ENCODE measurements at places on chromosomes 3 and 15.

- no peak for DNase-seq
Measured at GRCh38 chr3:172446198-172446597, 2.1 kb downstream of the GHSR start.

DNA sequence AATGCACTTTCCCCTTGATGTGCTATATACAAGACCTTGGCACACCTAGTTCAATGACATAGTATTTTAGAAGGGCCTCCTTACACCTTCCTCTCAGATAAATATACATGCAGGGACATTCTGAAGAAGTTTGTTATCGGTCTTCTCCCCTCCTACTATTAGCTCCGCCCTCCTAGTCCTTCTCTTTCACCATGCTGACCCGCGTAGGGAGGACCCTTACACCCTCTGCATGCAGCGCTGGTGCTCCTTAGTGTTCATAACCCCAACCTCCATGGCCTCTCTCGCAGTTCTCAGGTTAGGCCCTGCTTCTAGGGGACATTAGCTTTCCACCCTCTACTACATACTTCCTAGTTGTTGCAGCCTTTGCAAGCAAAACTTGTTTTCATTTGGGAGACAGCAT lies 146.4 kb downstream of the PGPEP1L start:
- no peak for DNase-seq

DNA sequence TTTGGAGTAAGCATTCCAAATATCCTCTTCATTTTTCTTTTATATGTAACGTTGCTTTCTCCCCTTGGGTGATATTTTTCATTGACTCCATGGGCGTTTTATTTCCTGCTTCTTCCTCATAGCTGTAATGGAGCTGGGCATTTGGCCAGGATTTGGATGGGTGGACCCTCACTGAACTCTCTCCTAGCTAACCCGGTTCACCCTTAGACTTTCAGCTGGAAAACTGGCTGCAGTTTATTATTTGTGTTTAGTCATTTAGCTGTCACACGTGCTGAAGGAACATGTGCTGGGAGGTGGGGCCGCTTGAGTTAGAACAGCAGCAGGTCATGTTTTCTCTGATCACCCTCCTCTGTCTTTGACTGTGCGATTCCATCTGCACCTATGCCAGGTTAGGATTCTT lies 407.6 kb downstream of the ZIC1 start:
- no peak for DNase-seq

- DNase-seq, result peak; percentile 58
Measured at GRCh38 chr3:32442766-32443165, 51.1 kb downstream of the CMTM7 start.

DNA sequence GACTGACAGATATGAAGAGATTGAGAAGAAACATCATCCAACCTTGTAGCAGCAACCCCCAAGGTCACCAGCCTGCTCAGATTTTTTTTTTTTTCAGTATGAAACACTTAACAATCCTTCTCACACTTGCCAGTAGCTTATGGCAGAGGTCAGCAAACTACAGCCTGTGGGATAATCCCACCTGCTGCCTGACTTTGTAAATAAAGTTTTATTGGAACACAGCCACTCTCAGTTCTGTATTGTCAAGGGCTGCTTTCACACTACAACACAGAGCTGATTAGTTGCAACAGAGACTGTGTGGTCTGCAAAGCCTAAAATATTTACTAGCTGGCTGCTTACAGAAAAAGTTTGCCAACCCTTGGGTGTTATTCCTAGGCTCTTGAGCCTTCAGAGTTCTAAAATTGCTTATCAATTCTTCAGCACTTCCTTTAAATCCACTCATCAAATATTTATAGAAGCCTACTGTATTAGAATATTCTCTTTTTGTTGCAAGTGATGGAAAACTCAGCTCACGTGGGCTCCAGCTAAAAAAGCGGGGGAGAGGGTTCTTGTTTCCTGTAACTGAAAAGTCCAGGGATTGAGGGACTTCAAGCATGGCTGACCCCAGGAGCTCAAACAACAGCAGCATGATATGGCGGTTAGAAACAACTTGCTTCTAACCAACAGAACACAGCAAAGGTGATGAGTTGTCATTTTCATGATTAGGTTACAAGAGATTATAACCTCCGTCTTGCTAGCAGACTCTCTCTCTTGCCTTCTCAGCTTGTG lies 246.1 kb downstream of the SHQ1 start:
- no peak for DNase-seq

DNA sequence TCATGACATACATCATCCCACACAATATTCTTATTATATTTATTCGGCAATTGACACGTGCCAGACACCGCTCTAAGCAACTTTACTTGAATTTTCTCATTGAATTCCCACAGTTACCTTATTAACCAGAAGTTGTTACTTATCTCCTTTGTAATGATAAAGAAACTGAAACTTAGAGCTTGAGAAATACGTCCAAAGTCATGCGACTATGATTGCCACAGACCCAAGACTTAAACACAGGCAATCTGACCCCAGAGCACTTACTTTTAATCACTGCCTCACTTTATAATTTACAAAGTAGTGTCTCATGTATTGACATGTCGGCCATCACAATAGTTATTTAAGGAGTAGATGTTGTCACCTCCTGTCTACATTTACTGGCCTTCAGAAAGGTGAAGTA lies 64.7 kb downstream of the ATP13A4 start:
- DNase-seq, result no peak

- DNase-seq, result peak; percentile 70
Measured at GRCh38 chr15:101172501-101173071, 79.3 kb downstream of the CHSY1 start.

DNA sequence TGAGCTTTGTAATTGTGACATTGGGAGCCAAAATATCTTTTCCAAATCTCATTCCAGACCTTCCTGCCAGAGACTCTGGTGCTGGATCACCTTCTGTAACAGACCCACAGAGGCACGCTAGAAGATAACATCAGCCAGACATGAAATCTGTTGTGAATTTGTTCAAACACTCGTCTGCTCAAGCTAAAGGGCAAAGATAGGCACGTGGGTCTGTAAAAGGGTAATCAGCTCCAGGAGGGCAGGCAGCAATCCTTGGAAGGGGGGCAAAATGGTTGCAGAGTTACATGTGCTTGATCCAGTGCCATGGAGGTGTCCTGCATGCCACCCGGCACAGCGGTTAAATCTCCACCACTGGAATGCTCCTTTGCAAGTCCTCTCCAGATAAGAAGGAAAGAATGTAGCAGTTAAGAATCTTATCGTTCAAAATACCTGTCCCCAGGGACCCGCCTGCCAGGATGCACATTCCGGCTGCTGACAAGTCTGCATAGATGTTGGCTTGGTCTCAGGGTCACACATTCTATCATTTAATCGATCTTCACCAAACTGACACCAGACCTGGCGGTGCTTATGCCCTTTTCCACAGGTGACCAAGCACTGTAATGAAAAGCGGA lies 74.8 kb downstream of the ADAMTS9 start:
- no peak for DNase-seq

GRCh38 chr3:157543501-157544035 lies 40.4 kb upstream of the VEPH1 start:
- DNase-seq, result no peak

- no peak for DNase-seq
Measured at GRCh38 chr3:128316481-128316891, 150.2 kb downstream of the DNAJB8 start.

- peak; percentile 18 for DNase-seq
Measured at GRCh38 chr15:72116731-72117485, 1.0 kb downstream of the MYO9A start.

DNA sequence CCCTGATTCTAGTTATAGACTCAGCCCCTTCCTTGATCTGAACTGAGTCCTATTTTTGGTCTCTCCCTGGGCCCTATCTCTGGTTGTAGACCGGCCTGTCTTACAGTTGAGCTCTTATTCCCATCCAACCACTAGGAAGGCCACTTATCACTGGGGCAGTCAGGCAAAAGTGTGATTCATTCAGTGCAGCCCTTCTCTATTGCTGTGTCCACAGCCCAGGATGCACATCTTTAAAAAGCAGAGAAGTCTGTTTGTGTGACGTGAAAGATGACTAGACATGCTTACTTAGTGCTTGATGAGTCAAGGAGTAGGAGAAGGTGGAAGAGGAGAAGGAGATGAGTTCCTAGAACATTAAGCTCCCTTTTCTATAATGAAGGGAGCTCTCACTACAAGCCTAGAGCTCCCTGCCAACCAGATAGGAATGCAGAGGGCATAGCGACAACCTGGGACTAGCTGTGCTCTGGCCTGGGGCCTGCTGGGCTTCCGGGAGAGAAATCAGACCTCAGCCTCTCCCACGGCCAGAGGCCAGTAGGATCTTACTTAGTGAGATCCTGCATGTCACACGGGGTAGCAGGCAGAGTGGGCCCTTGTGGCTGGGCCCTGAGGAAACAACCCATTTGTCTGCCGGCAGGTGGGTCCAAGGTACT lies 25.7 kb downstream of the INSYN1 start:
- DNase-seq, result peak; percentile 90

DNA sequence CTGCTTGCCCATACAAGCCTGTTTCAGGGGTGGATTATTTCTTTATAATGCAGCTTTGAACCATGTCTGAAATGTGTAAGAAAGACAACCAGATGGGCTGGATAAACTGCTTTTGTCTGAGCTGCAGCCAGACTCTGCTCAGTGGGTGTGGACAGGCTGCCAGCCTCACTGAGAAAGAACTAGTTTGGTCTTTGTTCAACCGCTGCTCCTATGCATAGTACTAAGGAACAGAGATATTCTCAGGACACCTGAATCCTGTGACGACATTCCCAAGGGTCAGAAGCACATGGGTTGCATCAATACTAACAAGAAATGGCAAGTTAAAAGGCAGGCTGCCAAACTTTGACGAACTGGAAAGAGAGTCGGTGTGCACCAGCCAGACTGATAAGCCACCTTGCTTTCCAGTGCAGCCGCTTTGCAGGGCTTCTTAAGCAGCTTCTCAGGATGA lies 57.2 kb downstream of the PLD1 start:
- peak; percentile 20 for DNase-seq

DNA sequence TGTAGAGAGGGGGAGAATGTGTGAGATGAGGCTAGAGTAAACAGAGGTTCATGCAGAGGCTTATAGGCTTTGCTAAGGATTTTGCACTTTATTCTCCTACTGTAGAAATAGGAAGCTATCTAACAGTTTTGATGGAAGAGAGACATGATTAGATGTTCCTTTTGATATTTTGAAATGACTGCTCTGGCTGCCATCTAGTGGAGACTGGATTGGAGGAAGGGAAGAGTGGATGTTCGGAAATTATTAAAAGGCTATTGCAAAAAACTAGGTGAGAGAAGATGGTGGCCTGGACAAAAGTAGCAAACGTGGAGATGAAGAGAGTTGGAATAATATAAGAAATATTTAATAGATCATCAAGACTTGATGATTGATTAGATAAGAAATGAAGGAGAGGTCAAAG lies 42.2 kb downstream of the SYN2 start:
- DNase-seq, result no peak

GRCh38 chr3:45701172-45701867 lies 12.1 kb downstream of the SACM1L start:
- DNase-seq, result no peak

GRCh38 chr3:49248840-49249227 lies 28.2 kb downstream of the C3orf62 start:
- DNase-seq, result peak; percentile 16

DNA sequence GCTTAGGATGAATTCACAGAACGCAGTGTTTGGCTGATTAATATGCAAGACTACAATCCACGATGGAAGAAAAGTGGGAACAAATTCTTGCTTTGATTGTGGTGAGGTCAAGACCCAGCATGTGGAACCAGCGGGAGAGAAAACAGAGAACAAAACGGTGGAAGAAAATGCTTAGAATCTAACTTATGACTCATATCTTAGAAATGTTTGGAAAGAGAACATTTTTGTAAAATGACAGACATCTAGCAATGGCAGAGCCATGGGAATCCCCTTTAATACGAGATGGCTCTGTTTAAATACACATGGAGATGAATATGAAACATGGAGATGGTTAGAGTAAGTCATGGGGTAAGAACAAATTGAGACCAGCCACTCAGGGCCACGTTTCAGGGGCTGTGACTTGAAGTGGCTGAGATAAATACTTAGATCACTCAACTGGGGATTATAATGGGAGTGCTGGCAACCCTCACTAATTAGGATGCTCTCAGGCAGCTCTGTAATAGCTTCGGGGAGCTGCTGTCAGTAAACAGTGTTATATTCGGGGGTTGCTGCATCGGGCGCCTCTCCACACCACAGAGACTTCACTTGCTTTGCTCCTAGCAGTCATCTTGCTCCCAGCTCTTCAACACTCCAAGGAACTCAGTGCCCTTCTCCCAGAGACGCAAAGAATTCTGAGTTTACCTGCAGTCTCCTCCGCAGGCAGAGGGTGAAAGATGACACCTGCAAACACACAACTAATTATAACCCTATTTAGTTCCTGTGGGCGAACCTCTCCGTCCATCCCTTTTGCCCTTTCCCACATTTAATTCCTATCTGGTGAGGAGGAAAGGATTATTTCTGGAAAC lies 68.0 kb upstream of the ONECUT1 start:
- peak; percentile 2 for DNase-seq

DNA sequence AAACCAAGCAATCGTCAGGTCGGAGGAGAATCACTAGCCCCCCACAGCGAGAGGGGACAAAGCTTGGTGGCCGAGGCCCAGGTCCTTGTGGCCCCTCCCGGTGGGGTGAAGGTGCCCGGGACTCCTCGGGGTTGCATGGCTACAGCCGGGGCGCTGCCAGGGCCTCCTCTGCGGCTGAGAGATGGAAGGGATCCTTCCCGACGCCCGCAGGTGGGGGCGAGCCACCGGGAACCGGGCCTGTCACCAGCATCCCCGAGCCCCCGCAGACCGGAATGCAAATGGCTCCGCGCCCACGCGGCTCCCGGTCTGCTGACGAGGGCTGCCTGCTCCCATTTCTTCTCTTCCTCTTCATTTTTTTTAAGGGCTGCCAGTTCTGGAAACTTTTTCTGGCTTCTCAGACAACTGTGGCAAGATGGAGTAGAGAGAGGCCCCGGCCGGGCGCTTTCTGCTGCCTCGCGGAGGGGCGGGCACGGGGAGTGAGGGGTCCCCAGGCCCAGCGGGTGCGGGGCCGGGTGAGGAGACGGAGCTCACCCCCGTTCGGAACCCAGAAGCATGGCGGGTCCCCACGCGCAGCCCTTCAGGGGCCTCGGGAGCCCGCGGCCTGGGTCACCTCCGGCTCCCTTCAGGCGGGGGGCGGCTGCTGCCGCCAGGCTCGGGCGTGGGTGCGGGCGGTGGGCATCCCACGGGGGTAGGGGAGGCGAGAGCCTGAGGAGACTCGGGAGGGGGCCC lies 27.5 kb downstream of the MELTF start:
- no peak for DNase-seq

- DNase-seq, result peak; percentile 1
Measured at GRCh38 chr3:118760585-118761290, 273.9 kb downstream of the IGSF11 start.

GRCh38 chr15:96360581-96361308 lies 30.2 kb downstream of the NR2F2 start:
- no peak for DNase-seq

- no peak for DNase-seq
Measured at GRCh38 chr15:35047996-35048395, 37.1 kb downstream of the NANOGP8 start.

DNA sequence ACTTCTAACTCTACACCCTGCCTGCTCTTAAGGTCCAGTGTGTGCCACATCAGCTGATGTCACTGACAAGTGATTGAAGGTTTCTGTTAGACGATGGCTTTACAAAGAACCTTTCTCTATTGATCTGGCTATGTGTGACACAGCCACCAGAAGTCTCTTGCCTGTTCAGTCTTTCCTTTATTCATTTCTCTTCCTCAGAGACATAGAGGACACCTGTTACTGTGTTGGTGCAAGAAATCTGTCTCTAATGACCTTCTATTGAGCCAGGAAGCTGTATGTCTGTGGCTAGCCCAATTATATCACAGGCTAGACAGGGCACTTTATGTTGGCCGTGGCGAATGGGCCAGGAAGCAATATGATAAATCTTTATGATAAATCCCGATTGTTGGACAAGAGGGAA lies 173.3 kb upstream of the GAP43 start:
- DNase-seq, result no peak

Measured in IMR-90 (cell line).